ENCODE measurements at places on chromosomes 3 and 15.

- DNase-seq, result no peak
These were observed 48.0 kb downstream of the ARHGEF26 start for GRCh38 chr3:154168998-154169795.

DNA sequence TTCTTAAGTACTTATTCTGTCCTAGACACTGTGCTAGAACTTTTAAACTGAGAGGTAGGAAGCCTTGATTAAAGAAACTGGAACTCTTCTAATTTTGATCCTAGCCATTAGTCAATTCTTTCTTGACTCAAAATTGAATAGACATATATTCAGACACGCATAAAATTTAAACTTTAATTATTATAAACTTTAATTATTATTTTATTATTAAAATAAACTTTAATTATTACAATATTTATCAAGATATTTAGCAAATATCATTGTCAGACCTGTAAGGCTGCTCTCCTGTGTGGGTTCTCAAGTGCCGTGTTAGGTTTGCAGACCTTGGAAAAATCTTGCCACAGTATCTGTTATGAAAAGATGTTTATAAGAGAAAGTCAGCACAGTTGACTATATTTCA lies 562.9 kb downstream of the MECOM start:
- DNase-seq, result no peak

GRCh38 chr15:61137105-61137792 lies 91.9 kb downstream of the RORA start:
- no peak for DNase-seq

GRCh38 chr15:61880084-61880483 lies 180.2 kb downstream of the VPS13C start:
- DNase-seq, result no peak
